ENCODE measurements at places on chromosomes 6 and 20.

- DNase-seq, result no peak
Observed at GRCh38 chr6:157599191-157599590, 218.2 kb downstream of the ZDHHC14 start.

DNA sequence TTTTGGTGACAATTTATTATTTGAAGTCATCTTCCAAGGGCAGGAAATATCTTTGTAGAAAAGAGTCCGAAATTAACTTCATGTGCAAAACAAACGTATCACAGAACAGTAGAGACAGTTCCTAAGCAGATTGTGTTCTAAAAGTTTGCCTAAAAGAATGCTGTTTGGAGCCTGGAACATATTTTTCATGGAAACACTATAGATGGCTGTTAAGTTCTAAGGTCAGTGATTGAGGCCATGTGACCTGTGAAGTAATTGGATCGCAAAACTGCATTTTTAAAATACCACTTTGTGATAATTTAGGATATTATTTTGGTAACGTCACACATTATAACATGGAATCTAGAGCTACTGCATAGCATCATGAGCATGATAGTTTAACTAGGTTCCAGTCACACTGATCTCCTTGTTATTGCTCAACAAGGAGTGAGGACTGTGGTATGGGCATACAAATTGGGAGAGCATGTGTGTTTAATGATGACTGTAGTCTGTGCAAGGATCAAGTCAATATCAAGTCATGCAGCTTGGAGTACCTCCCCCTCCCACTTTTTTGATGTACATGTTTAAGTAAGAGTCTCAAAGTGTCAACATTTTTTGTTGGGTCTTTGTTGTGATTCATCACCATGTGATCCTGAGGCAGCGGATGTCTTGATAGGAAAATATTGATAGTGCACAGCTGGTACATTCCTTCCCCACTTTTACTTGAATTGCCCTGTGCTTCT is 609.3 kb upstream of the CITED2 start:
- DNase-seq, result no peak

- DNase-seq, result no peak
Observed at GRCh38 chr6:118553132-118553531, 5.0 kb downstream of the PLN start.

DNA sequence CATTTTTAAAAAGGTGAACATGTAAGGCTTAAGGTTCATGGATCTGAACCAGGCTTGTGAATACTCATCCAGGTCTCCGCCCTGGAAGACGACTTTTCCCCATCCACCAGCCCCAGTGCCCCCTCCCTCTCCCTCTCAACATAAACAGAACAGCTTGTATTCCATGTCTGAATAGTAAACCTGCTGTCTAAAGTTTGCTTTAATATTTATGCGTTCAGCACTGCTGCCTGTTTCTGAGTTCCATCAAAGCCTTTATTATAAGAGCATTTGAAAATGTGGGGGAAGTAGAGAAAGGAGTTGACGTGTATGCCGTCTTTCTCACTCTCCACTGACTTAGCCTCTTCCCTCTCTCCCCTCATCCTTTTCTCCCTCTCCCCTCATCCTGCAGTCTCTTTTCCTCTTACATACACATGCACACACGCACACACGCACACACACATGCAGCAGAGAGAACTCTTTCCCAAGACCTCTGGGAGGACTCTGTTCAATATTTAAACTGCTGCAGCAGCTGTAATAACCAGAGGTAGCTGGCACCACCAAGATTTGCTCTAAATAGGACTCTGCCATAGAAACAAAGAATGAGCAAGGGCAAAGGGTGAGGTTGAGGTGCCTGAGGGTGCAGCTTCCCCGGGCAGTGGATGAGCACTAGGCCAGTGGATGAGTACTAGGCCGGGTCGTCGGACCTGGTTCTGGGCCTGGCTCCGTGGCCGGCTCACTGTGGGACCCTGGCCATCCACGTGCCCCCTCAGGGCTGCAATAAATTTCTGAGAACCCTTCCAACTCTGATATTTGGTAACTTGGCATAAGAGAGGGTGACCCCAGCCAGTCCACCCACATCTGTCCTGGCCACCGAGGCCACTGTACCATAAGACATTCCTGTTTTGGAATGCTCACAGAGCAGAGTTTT is 35.4 kb upstream of the VSTM2L start:
- DNase-seq, result no peak

DNA sequence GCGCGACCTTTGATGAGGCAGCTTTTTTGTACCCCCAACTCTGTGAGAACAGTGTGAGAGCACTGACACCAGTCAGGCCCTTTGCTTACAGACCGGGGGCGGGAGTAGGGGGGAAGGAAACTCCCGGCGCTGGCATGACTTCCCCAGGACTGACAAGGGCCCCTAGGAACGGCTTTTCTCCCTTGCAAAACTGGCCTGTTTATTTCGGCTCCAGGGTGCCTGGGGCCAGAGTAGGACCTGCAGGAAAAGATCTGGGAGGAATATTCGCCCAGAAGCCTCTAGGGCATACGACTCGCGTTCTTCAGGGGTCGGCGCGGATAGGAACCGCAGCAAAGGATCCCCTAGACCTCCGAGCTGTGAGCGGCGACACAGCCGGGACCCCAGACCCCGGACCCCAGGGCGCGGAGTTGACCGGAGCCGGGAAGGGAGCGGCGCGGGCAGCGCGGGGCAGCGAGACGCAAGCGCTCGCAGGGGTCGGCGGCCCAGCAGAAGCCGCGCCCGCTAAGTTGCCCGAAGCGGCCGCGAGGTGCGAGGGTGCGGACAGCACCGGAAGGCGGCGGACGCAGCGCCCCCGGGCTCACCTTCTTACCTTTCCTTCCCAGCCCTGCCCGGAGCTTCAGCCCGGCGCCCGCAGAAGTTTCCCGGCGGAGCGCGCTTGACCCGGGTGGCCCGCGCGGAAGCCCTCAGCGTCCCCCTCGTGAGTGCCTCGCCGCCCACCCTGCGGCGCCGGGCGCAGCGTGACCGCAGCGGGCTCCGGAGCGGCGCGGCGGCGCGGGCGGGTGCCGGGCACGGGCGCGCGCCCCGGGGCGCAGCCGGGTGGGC is at the start of gene POPDC3:
POPDC3 (minus strand) TSS at position 771 of the 822 bp plus-strand sequence. CDS start 18,105 bp downstream, outside the sequence.
- DNase-seq, result no peak
